NCI-H2081 treated with DMSO at 0.1 percent for 48 hours (cell line): ENCODE measurements at places on chromosomes 5 and 9.

DNA sequence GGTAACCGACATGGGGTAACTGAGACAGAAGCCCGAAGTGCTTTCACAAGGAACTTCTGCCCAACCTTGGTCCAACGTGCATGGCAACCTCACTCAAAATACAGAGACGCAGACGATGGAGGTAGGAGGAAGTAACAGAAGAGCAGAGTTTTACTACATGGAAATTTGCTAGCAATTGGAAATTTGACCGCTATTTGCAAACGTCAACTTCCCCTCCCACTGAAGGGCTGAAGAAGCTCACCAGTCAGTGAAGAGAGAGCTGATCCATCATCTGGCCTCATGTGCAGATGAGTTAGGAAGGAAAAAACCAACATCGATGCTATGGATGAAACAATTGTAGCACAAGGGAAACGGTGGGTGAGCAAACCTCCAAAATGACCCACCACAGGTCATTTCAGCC, 196.7 kb downstream of the RGS3 start:
- no peak for DNase-seq

GRCh38 chr9:134743853-134744252, 102.2 kb downstream of the COL5A1 start:
- DNase-seq: no peak

DNA sequence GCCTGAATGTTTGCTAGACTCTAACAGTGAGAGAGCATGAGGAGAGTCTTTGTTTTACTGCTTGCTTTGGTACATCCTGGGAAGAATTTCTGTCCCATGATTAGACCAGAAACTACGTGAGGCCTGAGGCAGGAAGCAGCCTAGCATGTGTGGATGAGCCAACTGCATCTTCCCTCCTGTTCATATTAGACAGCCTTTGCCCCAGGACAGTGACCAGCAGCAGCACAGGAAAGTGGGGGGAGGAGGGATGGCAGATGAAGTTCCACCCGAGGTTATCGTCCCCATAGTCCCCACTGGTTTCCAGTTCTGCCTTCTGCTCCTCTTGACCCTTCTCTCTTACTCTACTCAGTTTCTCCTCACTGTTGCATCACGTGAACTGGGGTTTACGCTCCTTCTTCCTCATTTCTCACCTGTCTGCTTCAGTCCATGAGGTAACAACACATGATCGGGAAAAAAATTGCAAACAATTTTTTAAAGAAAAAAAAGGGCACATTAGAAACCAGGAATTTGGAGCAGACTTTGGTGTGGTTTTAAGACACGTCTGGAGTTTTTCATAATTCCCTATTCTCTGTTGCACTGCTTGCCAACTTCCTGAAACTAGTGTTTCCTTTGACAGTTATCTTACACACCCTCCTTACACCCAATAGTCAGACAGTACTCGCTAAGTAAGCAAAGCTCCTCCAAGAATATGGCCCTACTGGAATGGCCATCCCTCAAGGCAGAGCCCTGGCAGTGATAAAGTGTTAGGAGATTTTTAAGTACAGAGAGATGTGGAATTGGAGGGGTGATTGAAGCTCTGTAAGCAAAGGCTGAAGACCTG, 84.1 kb downstream of the SNX18 start:
- DNase-seq: no peak

DNA sequence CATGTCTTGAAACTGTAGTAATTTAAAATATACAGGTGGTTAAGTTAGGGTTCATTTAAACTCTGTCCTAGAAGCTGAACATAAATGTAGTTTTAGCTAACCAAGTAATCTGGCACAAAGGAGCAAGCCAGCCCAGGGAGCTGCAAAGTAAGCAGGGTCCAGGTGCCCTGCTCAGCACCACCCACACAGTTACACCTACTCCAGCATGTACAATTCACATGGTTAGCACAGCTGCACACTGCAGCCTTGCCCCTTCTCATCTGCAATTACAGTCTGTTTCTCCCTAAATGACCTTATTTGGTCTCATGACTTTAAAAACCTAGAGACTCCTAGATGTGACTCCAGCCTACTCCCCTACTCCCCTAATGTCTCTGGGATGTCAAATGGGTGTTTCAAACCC, 128.4 kb downstream of the EPB41L4A start:
- DNase-seq: no peak

- no peak for DNase-seq
Measured at GRCh38 chr5:64612344-64612961, 77.8 kb upstream of the SHISAL2B start.

DNA sequence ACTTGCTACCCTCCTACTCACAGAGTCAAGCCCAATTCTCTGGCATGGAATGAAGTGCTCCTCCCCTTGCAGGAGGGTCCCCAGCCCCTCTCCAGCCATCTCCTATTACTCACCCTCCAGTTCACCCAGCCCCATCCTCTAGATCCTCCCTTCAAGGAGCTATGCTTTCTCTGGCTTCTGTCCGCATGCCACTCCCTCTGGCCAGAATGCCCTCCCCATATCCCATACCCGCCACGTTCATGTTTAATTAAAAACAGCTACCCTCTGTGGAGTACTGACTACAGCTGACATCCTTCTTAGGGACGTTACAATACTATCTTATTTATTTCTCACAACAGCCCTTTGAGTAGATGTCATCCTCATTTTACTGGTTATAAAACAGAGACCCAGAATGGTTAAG, 3.0 kb downstream of the F2R start:
- DNase-seq: no peak

DNA sequence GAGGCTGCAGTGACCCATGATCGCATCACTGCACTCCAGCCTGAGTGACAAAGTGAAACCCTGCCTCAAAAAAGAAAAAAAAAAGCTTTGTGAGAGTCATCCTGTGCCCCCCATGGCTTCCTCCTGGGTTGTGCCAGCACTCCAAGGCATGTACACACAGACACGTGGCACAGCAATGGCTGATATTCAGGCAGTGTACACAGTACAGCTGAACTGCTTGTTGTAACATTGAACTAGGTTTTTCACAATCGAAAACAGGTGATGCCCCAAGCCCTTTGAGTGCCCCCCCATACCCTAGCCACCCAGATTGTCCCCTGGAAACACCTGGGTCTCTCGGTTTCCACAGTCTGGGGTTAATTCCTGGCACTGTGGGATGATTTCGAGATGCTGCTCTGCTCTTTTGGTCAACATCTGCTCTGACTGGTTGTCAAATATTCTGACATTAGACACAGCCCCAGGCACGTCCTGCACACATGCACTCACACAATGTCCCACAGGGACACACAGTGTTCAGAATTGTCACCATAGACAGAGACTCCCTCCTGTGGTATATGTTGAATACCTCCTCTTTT, 9.2 kb downstream of the SPINK4 start:
- no peak for DNase-seq

DNA sequence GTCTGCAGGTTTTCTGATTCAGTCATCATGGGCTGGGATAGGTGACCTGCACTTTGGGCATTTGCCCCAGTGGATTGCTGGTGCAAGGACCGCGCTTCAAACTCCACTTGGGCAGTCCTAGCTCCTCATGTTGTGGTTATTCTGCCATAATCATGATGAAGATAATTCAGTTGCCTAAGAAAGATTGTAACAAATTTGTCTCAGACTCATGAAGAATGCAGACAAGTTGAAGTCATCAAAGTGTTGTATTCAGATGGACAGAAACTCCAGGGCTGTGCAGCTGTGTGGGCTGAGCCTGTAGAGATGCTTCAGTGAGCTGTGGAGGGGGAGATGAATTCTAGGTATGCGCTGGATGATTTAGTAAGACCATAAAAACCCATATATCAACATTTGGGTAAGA, 38.5 kb downstream of the TARS1 start:
- no peak for DNase-seq

DNA sequence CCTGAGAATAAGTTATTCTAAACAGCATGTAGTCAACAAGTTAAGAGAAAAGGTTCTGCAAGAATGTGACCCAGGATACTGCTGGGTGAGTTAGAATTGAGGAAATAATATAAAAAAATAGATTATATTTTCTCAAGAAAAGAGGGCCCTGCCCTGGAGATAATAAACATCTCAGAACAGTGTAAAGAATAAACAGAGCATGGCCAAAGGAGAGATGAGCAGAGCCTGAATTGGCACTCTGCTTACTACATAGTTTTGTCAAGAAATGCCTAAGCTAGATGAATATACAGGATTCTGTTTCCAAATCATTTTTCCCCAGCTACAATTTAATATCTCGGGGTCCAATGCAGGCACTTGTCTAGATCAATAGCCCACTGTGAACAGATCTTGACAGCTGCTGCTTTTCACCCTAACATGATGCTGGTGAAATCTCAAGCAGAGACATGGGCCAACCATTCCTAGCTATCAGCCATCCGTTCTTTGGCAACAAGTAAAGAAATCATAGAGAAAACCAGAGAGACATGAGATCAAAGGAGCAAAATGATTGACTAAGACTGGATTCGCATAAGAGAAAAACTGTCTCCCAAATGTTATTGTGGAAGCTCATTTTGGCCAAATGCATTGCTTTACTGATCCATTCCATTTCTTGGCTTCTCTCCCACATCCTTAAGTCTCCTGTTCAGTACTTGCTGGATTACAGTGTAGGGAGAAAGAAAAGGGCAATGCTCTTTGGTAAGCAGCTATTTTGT, 173.2 kb downstream of the PRELID2 start:
- DNase-seq: no peak

- no peak for DNase-seq
Measured at GRCh38 chr9:135296735-135297455, 182.7 kb upstream of the PPP1R26 start.

- DNase-seq: peak; percentile 86
Measured at GRCh38 chr9:98045234-98046179, 11.0 kb upstream of the NANS start.

DNA sequence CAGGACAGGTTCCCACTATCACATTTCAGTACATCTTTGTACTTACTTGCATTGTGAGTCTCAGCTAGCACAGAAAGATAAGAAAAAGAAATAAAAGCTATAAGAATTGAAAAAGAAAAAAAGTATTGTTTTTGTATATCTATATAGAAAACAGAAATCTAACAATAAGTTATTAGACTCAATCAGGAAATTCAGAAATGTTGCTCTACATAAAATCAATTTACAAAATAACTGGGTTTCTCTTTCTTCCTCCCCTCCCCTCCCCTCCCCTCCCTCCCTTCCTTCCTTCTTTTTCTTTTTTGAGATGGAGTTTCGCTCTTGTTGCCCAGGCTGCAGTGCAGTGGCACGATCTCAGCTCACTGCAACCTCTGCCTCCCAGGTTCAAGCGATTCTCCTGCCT, 7.2 kb upstream of the CACNA1B start:
- DNase-seq: no peak

DNA sequence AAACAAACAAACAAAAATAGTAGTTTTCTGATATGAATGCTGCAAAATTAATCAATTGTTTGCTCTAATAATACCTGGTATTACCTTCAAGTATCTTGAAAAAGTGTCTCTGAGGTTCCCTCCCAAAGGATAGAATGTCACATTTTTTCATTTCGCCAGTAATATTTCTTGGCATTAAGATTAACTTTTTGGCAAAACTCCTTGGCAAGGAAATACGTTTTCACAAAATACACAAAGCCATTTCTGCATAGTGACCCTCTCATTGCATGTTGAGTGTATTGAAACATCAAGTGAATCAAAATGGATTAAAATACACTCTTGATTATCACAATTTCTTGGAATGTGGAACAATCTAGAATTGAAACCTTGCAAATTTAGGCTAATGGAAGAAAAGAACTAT, 230.5 kb downstream of the ATPSCKMT start:
- DNase-seq: no peak
